Sigmoid colon (tissue), 7 donors: ENCODE measurements at places on chromosomes 2 and 18.

DNA sequence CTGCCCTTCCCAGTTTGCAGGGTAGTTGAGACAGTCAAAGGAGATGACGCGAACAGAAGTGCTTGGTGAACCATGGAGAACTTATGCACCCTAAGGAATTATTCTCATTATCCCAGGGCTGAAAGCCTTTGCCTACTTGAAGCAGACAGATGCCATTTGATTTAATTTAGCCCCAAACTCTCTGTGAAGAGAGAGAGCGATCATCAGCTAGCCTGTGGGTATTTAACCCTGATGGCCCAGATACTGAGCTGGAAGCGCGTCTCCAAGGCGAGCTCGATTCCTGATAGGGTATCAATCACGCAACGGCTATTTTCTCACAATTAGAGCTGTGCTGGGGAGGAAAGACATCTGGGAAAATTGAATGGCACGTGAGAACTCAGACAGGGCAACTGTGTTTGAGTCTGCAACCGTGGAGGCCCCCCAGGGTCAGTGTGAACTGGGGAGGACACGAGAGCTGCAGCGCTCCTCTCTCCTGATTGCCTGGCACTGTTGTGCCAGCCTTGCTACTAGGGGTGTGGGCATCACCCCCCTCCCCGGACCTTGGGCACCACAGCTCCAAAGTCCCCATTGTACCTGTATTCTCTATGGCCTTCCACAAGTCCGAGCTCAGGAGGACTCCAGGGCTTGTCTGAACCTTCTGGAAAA, 73.2 kb downstream of the CAPN13 start:
- DNase-seq: peak; percentile 27

DNA sequence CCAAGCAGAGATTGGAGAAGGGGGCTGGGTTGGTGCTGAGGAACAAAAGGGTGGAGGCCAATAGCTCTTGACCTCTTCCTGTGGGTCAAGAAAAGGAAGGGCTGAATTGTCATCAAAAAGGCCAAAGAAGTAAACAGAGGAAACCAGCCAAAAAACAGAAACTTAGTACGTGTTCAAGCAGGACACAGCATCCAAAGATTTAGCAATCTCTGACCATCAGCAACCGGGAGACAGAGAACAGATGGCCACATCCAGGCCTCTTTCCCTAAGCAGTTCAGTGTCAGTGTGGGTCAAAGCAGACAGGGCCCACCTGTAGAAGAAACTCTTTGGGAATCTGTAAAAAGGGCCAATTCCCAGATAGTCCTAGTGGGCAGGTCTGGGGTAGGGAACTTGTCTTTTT, 2.9 kb downstream of the DNPEP start:
- no peak for DNase-seq

DNA sequence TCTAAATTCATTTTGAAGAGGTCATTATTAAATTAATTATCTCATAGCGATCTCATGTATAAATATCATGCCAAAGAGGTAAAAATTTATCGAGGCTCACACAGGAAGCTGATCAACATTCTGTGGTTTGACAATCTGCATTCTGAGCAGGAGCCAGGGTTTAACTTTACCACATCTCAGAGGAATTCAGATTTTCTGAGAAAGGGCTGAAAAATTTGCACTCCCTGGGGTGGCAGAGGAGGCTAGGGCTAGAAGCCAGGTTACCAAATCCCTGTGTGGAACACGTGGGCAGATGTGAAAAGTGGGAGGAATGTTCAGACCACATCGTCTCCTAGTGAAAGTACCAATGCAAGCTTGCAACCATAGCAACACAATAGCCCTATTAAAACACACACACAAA, 63.5 kb upstream of the CTLA4 start:
- DNase-seq: no peak

GRCh38 chr2:74321737-74322136, 21.5 kb downstream of the SLC4A5 start:
- DNase-seq: no peak

GRCh38 chr2:8754106-8754776, 72.4 kb downstream of the ID2 start:
- no peak for DNase-seq

DNA sequence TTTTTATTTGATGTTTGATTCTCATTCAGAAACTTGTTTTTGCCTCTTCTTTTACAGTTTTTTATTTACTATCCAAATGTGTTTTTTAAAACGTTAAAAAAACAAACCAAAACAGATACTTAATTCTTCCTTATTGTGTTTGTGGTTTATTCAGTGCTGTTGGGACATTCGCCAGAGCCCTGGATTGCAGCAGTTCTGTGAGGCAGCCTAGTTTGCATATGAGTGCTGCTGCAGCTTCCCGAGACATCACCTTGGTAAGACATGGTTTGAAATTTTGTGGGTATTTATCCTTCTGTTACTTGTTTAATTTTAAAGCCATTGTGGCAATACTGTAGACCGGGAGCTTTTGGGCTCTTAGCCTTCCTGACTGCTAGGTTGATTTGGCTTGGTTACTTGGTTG, 91.2 kb downstream of the MTA3 start:
- DNase-seq: no peak
